Stimulated activated CD4-positive, alpha-beta T cell treated with anti-CD3 and anti-CD28 coated beads, TNF-alpha, amount 100 ng/mL, for 4 hours (primary cell): ENCODE measurements at places on chromosomes 11 and 22.

DNA sequence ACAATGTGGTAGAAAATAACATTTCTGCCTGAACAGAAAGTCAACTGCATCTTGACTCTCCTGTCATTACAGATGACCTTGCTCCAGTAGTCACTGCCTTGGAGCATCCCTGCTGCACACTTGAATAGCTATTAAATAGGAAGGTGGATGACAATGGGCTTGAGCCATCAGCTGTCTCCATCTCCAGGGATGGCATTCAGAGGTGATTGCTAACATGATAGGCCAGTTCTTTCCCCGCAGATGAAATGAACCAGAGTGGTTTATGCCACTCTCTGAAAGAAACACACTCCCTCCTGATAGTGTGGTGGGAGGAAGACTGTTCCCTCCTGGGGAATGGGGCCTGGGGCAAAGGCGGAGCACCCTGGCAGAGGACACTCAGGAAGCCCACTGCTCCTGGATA lies 57.1 kb upstream of the OLFML1 start:
- no peak for DNase-seq

DNA sequence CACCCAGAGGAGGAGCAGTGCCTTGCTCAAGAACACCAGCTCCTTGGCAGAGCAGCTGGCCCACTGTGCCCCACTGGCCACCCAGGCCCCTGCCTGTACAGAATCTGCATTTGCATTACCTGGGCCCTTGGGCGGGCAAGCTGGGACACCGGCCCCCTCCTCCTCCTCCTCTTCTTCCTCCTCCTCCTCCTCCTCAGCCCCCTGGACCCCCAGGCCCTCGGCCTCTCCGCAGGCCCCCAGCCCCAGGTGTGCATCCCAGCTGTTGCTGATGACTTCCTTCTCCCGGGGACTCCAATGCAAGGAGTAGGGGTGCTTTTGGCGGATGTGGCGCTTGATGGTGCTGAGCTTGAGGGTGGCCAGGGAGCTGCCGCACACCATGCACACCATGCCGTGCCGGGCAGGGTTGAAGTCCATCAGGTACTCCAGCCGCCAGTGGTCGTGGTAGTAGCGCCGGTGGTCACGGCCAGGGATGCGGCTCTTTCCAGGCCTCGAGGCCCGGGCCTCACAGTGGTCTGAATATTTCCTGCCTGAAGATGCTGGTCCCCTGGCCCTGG lies 2.8 kb downstream of the ZFTA start:
- DNase-seq: no peak

DNA sequence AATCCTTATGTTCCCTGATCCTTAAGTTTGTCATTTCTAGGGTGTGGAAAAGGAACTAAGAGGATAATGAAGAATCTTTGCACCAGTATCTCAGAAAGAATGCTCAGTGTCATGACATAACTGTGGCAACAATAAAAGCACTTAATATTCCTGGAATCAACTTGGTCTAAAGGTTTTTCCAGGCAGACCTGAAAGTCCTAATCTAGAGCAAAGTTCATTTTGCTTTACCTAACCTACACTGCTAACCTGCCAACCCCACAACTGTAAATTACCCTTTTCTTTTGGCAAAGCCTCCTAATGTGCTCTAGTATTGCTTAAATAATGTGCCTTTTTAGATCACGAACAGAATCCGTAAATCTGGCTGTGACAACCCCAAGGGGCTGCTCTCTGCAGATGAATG lies 82.5 kb downstream of the AMBRA1 start:
- DNase-seq: no peak

DNA sequence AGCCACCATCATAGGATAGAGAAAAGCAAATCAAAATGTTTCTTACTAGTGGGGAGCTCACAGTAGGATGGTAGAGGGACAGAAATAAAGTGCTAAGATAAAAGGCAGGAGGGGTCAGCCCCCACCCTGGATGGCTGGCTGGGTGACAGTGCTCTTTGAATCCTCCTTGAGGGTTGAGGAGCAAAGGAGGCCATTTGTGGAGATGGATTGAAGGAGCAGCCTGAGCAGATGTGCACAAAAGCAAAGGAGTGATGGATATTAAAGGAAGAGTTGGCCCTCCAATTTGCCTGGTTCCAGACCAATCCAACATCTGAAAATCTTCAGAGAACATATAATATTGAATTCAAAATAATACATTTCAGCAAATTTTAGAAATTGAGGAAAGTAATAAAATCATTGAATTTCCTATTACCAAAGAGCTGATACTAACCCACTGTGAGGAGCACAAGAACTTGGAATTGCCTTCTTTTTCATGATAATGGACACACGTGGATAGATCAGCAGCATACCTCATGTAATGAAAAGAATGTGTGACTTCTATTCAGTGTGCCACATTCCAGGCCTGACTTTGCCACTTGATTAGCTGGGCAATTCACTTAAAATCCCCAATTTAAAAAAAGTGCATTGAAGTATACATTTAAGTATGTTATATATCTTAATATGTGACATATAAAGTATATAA lies 287.0 kb downstream of the FAT3 start:
- DNase-seq: no peak

GRCh38 chr11:99177446-99177845 lies 156.7 kb downstream of the CNTN5 start:
- no peak for DNase-seq

GRCh38 chr22:49968831-49969661 lies 8.5 kb downstream of the PIM3 start:
- no peak for DNase-seq

DNA sequence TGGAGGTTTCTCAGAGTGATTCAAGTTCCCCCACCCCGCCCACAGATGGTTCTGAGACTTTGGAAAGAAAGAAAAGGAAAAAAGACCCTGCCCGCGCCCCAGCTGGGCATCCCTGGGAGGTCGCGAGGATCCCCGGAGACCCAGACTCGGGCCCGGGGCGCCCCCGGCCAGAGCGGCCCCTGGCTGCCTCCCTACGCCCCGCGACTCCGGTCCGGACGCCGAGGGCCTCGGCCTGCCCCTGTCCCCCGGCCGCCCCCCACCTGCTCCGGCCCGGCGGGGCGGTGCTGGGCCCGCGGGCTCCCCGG lies 2.3 kb upstream of the AIFM3 start:
- no peak for DNase-seq

DNA sequence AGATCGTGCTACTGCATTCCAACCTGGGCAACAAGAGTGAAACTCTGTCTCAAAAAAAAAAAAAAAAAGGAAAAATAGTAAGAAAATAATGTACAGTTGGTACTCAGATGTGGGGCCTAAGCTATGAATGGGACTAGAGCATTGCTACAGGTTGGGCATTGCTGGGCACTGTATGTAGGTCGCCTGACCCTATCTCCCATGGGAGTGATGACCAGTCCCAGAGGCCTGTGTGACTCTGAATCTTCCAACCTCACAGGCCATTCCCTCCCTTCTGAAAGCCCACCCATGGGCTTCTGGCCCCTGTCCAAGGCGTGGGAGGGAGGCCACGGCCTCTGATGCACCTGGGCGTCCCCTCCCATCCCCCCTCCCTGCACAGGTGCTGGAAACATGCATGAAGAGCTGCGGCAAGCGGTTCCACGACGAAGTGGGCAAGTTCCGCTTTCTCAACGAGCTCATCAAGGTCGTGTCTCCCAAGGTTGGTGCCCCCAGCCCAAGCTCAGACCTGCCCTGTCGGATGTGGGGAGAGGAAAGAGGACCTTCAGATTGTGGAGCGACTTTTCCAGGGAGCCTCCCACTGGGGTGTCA lies 9.5 kb downstream of the GGA1 start:
- DNase-seq: no peak

GRCh38 chr11:2708757-2709281 lies 9.0 kb upstream of the KCNQ1OT1 start:
- DNase-seq: no peak

DNA sequence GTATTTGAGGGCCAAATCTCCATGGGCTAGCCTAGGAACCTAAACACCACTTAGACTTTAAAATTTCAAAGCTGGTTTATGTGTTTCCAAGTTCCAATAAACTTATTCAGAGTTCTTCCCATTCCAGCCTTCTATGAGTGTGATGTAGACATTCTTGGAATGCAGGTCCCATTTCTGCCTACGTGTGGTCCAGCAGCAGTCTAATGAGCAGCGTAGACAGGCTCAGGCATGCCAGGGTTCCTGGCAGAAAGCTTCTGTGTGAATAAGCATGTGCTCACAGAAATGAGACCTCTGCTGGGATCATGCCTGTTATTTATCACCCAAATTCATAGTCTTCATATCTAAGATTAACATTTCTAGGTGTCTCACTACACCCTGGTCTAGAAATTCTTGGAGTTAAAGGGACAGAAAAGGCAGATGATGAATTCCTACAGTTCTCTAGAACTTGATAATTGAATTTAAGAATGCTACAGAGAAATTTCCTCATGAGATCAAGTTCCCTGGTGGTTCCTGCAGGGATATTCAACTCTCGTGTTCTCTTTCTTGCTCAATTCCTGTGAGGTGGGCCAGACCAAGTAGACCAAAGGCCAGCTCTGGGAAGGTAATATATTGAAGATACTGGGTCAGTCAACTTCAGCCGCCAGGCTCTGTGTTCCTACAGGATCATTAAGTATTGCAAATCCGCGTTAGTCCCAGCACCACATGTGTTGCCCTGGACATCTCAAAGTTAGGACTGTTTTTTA lies 17.6 kb downstream of the RNF185 start:
- DNase-seq: no peak

DNA sequence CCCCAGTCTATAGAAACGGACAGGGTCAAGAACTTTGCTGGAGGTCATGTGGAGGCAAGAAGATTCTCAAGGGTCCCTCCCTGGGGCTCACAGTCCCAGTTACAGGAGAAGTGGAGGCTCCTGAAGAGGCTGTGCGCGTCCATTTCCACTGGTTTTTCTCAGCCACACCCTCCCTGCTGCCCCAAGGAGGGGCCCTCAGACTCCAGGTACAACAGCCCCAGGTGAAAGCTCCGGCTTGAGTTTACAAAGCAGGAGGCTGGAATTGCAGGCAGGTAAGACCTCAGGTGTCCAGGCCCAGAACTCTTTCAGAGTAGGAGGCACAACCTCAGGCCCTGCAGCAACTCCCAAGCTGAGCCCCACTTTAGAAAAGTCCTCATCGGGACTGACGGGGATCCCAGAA lies 3.1 kb downstream of the SHANK2 start:
- DNase-seq: no peak

DNA sequence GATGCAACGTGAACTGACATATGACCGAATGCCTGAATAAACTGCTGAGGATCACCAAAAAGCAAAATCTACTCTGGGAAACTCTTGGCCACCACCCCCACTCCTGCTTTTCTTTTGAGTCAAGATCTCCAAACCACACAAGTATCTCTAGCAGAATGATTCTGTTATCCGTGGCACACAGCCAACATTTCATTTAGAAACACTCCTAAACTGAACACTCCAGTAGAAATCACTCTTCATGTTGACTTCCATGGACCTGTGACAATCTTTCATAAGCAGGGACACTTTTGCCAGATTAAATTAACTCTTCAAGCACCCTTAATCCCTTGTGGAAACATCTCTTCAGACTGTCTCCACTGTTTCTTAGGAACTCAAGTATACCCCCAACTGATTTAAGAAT lies 44.4 kb downstream of the VSIG10L2 start:
- no peak for DNase-seq

- DNase-seq: no peak
These were observed 90.2 kb upstream of the GAL start for GRCh38 chr11:68594123-68594522.

DNA sequence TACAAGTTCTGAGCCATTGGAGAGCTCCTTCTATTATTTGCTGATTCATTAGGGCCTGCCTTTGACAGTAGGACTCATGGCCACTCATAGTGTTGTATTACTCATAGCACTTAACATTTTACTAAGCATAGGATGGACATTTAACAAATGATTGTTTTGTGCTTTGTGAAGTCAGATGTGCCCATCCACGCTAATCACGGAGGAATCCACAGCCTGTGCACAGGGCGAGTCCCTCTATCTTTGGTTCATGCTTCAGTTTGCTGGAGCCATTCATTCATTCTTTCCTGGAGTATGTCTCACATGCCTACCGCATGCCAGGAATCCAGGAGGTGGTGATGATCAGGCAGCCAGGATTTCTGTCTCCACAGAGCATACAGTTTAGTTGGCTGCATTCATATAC lies 254.1 kb downstream of the NTM start:
- no peak for DNase-seq

DNA sequence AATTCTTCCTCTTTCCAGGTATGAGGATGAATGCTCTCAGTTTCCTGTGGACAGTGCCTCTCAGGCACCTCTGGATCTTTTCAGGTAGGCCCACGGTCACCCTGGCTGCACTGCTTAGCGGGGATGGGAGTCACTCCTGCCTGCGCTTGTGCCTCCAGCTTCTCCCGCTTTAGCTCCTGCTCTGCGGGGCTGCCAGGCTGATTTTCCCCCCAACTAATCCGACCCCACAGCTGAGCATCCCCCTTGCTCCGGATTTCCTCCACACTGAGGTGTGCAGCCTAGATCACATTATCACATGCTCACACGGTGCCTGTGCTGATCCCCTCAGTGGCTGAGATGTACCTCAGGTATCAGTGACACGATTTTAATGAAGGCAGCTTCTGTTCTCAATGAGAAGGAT lies 879.1 kb downstream of the OPCML start:
- DNase-seq: no peak

DNA sequence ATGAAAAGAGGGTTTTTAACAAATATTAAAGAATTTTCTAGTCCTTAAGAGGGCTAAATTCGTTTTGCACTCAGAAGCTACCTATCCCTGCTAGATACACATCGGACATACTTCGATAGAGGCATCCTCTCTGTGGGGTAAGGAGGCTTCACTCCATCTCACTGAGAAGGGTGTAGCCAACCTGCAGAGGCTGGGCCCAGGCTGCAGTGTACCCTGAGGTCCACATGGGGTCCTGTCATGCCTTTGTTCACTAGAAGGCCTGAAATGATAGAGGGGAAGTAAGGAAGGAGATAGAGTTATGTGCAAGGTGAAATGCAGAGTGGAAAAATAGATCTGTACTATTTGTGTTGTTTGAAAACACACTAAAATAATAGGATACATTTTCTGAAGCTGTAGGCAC lies 45.6 kb downstream of the IGSF9B start:
- no peak for DNase-seq

DNA sequence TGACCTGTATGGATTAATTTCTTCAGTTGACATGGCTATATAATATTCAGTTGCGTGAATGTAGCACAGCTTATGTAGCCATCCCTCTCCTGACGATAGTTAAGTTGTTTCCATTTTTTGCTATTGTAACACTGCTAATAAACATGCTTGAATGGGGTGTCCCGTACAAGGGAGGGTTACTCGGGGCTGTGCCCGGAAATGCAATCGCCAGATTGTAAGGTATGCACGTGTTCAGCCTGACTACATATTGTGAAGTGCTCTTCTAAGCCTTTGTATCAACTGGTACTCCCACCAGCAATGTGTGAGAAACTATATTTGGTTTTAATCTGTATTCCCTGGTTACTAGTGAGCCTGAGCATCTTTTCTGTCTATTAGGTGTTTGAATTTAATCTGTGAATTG lies 16.1 kb downstream of the ST3GAL4 start:
- no peak for DNase-seq

DNA sequence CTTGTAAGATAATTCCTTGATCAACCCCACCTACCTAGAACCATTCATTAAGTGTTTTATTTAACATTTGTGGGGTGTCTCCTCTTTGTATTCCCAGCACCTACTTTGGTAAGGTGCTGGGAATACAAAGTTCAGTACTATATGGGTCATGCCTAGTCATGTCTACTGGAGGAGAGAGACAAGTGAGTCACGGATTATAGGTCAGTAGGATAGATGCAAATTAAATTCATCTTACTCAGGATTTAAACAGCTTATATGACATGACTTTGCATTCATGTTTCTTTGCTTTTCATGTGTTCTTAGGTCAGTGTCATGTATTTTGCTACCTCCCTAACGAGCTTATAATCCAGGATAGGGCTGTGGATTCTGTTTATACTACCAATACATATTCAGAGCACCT lies 3.4 kb upstream of the FADS1 start:
- DNase-seq: no peak
